Activated CD8-positive, alpha-beta memory T cell treated with anti-CD3 and anti-CD28 coated beads, Interleukin-2, amount 10 ng/mL, durations not matched to agents 7 days and 5 days (primary cell): ENCODE measurements at places on chromosomes 7 and 10. TPM values are rescaled to one million over a fixed set of nuclear protein-coding genes. Genes with fewer than 3 reads are reported as not detected.

The MMP21 gene
- total RNA-seq = not detected

The PRTFDC1 gene
- total RNA-seq = 2.9 TPM

The SBDS gene
- total RNA-seq = 49.1 TPM

The NPFFR1 gene
- total RNA-seq = not detected

The TMEM273 gene
- total RNA-seq = 44.9 TPM

The INSYN2A gene
- total RNA-seq = not detected

The MALRD1 gene
- not detected for total RNA-seq

The HYCC1 gene
- 125 TPM for total RNA-seq

DNA sequence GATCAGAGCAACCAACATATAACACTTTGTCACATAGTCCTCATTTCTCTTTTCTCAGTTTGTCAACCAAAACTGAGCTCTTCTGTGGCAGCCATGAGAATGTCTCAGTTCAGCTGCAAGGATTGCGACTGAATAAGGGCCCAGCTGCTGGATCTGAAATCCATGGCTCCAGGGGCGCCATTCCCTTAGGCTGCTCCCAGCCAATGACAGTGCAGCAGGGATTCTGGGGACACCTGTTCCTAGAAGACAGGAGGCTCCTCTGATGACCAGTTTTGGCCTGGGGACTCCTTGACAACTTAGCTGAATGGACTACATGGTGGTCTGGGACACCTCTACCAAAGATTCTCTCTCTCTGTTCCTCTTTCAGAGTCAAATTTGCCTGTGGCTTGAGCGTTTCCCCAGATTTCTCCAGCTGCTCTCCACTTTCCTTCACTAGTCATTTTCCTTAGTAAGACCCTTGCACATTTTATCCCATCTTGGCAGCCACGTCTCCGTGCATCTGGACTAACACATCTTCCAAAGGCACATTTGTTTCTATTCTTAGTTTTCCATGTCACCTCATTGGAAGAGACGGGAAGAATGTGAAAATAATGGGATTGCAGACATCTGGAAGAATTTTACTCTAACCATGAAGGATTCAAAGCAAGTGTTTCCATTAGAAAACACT lies 28.1 kb upstream of the KIF5B start:
- no peak for DNase-seq
- H3K27me3 ChIP-seq = peaks cover 4% of the 10 kb centered on the region
- no peak overlapping the region for H3K4me3 ChIP-seq
- H3K36me3 ChIP-seq = no peaks in the 10 kb centered on the region
- no peaks in the 10 kb centered on the region for H3K4me1 ChIP-seq

GRCh38 chr10:91536111-91536510 lies 96.8 kb downstream of the PPP1R3C start:
- peaks cover 8% of the 10 kb centered on the region for H3K27me3 ChIP-seq
- no peaks in the 10 kb centered on the region for H3K36me3 ChIP-seq
- no peak overlapping the region for H3K4me3 ChIP-seq
- no peaks in the 10 kb centered on the region for H3K4me1 ChIP-seq

GRCh38 chr10:92011560-92012214 lies 88.1 kb downstream of the BTAF1 start:
- peaks cover 23% of the 10 kb centered on the region for H3K4me1 ChIP-seq
- no peak overlapping the region for H3K4me3 ChIP-seq
- peak overlapping the region; percentile 42 for H3K27ac ChIP-seq
- H3K27me3 ChIP-seq = no peaks in the 10 kb centered on the region

DNA sequence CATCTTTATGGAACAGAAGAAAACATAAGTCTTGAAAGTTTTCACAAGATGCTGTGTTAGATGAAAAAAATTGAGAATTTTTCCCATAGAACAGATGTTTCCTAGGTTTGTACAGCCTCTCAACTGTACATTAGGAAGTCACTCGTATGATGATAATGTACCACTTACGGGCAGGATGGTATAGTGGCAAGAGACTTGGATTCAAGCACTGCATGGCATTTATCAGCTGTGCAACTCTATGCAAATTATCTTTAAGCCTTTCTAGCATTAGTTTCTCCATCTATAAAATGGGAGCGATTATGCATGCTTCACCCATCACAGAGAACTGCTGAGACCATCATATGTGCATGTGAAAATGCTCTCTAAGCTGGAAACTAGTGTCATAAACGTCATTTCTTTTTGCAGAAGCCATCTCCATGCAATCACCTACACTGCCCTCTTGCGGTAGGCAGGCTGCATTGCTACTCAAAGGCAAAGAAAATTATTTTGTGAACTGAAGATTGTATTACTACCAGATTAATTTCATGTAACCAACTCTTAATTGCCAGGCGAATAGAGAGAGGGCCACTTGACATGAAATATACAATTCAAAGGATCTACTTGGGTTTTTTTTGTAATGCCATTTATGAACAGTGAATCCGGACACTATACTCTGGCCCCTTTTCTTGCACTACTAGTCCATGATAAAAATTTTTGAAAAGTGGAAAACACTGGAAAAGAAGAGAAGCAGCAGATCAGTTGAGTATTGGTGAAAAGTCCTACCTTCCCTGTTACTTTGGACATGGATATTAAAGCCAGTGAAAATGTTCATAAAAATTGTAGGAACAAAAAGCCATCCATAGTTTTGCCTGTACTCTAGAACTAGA lies 102.3 kb downstream of the JAZF1 start:
- H3K27me3 ChIP-seq = no peaks in the 10 kb centered on the region
- DNase-seq = peak; percentile 60
- no peaks in the 10 kb centered on the region for H3K36me3 ChIP-seq
- peaks cover 5% of the 10 kb centered on the region for H3K4me1 ChIP-seq
- no peak overlapping the region for H3K27ac ChIP-seq
- H3K4me3 ChIP-seq = no peak overlapping the region

DNA sequence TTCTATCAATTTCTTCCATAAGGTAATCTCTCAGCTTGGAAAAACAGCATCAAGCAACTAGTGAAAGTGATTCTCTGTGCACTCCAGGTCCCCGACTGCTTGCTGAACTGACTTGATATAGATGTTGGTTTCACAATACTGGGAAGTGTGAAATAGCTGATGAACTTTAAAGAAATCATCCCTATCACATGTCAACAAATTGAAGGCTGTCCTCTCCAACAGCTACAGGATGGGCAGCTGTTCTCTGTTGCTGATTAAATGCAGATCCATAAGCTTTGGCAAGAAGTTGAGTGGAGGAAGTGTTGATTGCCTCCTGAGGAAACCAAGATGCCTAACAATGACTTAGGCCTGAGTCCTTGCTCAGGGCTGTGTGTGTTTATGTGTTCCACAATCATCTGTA lies 130.4 kb upstream of the GDF10 start:
- H3K4me1 ChIP-seq = peaks cover 12% of the 10 kb centered on the region
- no peak overlapping the region for H3K27ac ChIP-seq
- H3K36me3 ChIP-seq = no peaks in the 10 kb centered on the region
- no peak for DNase-seq

DNA sequence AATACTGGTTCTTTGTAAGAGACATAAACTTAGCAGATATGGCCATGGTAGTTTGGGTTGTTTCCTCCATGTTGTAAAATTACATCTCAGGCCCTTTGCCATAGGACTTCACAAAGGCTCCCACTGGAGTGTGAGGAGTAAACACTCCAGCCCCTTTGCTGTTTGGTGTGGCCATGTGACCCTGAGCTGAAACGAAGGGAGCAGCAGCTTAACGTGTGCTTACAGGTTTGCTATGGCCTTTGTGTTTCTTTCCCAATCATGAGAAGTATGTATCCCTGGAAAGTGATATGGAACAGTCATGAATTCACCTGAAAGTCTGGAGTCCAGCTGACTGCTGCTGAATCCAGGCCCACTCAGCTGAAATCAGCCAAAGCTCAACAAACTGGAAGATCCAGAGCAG lies 23.8 kb upstream of the SFTPA1 start:
- no peaks in the 10 kb centered on the region for H3K36me3 ChIP-seq
- peaks cover 56% of the 10 kb centered on the region for H3K27me3 ChIP-seq
- H3K4me3 ChIP-seq = no peak overlapping the region
- no peak overlapping the region for H3K27ac ChIP-seq
- no peak for DNase-seq

DNA sequence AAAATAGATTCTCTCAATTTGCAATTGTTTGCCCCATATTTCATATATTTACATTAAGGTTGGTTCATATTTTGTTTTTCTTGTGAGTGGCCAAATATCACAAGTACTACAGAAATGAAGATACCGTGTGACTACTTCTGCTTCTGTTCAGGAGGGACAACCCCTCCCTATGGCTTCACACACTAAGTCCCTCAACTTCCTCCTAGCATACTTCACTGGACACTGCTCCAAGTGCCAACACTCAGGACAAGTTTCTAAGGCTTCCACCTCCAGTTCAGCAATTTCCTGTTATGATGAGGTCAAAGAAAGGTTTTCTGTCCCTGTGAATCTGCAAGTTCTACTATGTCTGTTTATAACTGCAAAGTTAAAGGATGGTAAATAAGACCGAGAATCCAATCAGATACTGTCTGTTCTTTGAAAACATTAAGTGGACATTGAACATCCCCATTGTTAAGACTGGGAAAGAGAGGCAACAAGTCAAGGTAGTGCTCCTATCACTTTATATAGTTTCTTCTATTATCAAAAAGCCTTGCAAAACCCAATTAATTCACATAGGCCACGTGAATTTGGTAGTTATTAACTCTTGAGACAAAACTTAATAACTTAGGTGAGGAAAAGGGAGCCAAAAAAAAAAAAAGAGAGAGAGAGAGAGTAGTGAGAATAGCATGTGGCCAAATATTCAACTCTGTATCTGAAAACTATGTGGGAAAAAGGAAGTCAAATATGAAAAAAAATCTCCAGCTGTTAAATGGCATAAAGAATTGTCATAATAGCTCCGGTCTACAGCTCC lies 81.3 kb upstream of the DKK1 start:
- DNase-seq = no peak
- H3K36me3 ChIP-seq = no peaks in the 10 kb centered on the region
- no peaks in the 10 kb centered on the region for H3K4me1 ChIP-seq
- H3K27ac ChIP-seq = no peak overlapping the region

- H3K4me3 ChIP-seq = no peak overlapping the region
- DNase-seq = no peak
- no peaks in the 10 kb centered on the region for H3K36me3 ChIP-seq
- no peaks in the 10 kb centered on the region for H3K27me3 ChIP-seq
- no peak overlapping the region for H3K27ac ChIP-seq
Observed at GRCh38 chr10:33883881-33884280, 549.4 kb upstream of the NRP1 start.

GRCh38 chr10:77252380-77253146 lies 385.0 kb downstream of the KCNMA1 start:
- DNase-seq = no peak
- no peaks in the 10 kb centered on the region for H3K27me3 ChIP-seq
- H3K27ac ChIP-seq = no peak overlapping the region
- H3K4me1 ChIP-seq = no peaks in the 10 kb centered on the region
- H3K36me3 ChIP-seq = no peaks in the 10 kb centered on the region
- H3K4me3 ChIP-seq = no peak overlapping the region

DNA sequence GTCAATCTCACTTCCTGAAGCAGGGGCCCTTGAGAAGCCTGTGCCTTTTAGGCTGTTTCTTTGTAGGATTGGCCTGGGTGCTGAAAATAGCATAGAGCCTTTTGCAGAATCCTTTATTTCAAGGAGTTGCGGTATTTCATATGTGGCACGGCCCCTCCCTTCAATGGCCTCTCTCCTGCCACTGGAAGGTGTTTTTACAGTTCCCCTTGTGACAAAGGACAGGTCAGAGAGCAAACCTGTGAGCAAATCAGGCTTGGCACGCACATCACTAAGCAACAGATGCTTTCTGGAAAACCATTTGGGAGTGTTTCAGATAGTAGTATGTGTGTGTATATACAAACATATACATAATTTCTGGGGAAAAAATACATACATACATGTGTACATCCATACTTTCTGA lies 388.6 kb upstream of the C7orf33 start:
- no peaks in the 10 kb centered on the region for H3K36me3 ChIP-seq
- no peaks in the 10 kb centered on the region for H3K4me1 ChIP-seq
- H3K27me3 ChIP-seq = peaks cover 3% of the 10 kb centered on the region
- DNase-seq = no peak

GRCh38 chr7:101817471-101818286 lies at the start of gene CUX1:
Gene CUX1, plus strand, starts transcription at chr7:101817626. Its CDS starts 14 bp downstream, at chr7:101817640.
- no peak within 1 kb of the TSS for H3K27ac ChIP-seq
- H3K4me1 ChIP-seq = peaks cover 10% of the 10 kb centered on the region
- H3K36me3 ChIP-seq = no peaks in the 10 kb centered on the region
- peak within 1 kb of the TSS; percentile 48 for H3K4me3 ChIP-seq

DNA sequence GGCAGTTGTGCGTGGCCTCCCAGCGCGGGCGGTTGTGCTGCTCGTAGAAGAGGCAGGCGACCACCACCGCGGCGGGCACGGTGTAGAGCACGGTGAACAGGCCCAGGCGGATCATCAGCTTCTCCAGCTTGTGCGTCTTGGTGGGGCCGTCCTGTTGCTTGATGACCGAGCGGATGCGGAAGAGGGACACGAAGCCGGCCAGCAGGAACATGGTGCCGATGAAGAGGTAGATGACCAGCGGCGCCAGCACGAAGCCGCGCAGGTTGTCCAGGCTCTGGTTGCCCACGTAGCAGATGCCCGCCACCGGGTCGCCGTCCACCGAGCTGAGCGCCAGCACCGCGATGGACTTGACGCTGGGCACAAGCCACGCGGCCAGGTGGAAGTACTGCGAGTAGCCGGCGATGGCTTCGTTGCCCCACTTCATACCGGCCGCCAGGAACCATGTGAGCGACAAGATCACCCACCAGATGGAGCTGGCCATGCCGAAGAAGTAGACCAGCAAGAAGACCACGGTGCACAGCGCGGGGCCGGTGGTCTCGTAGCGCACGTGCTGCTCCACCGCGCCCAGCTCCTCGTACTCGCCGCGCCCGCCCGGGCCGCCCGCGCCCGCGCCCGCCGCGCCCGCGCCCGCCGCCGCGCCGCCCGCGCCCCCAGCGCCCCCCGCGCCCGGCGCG lies 2.2 kb downstream of the FZD8 start:
- H3K4me3 ChIP-seq = peak overlapping the region; percentile 39
- peaks cover 75% of the 10 kb centered on the region for H3K27me3 ChIP-seq
- no peaks in the 10 kb centered on the region for H3K36me3 ChIP-seq
- H3K4me1 ChIP-seq = peaks cover 25% of the 10 kb centered on the region

DNA sequence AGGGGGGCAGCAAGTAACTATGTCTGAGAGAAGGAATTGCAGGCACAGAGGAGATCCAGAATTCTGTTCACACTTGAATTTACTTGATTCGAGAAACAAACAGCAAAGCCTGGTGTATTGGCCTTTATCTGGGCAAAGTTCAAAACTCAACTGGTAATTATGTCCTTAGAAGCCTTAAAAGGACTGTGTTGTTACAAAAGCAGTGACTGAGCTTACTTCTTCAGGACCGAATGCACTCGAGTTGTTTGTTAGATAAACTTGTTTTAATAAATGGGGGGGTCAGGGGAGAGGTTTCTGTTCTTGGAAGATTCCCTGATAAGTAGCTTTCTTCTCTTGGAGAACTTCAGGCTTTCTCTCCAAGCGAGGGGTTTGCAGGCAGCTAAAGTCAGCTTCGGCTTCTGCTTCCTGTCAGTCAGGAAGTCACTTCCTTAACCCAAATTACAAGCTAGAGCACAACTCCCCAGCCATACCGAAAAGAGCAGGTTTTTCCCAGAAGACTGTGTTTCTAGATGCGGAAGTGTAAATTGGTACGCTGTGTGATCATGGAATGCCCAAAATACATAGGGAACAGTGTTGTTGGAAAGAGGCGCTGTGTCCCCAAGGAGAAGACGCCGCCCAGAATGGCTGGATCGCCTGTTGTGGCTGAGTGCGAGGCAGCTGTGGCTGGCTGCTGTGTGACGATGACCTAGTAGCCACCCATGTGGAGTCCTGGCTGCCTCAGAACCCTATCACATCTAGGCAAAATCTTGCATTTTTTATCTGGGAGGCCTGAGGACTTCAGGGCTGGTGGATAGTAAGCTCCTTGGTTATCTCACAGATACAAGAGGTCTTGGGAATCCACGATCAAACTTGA lies 110.4 kb downstream of the TCF7L2 start:
- no peaks in the 10 kb centered on the region for H3K4me1 ChIP-seq
- no peak overlapping the region for H3K4me3 ChIP-seq
- no peak for DNase-seq
- peaks cover 4% of the 10 kb centered on the region for H3K27me3 ChIP-seq
